ENCODE measurements at places on chromosomes 5 and 9.

GRCh38 chr5:82327941-82328340 is 49.8 kb upstream of the RPS23 start:
- no peak for DNase-seq

DNA sequence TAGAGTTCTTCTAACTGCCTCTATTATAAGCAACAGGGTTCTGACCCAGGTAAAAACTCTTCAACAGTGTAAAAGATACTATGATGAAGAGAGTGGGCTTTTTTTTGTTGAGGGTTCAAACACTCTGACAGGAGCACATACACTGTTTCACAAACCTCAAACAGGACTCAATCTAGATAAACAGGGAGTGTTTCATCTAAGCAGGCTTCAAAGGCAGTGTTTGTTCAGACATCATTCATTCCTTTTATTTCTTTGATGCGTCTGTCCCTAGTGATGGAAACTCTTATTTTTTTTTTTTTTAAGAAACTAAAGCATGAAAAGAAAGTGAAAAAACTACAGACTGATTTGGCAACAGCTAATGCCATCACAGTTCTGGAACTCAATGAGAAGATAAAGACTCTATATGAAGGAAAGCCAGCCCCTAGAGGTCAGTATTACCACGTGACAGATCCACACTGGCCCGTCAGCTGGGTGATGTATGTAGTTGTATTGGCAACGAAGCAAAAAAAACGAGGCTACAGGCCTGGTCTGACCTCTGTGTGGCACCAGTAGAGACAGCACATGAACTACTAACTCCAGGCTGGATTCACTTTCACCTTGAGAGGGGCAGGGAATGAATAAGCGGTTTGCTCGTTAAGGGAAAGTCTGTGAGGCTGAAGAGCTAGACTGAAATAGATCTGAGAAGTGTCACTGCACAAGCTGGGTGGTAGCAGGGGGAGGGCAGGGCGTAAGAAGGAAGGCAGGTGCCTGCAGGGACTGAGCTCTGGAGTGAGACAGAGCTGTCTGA is 172.2 kb downstream of the CCDC192 start:
- no peak for DNase-seq

DNA sequence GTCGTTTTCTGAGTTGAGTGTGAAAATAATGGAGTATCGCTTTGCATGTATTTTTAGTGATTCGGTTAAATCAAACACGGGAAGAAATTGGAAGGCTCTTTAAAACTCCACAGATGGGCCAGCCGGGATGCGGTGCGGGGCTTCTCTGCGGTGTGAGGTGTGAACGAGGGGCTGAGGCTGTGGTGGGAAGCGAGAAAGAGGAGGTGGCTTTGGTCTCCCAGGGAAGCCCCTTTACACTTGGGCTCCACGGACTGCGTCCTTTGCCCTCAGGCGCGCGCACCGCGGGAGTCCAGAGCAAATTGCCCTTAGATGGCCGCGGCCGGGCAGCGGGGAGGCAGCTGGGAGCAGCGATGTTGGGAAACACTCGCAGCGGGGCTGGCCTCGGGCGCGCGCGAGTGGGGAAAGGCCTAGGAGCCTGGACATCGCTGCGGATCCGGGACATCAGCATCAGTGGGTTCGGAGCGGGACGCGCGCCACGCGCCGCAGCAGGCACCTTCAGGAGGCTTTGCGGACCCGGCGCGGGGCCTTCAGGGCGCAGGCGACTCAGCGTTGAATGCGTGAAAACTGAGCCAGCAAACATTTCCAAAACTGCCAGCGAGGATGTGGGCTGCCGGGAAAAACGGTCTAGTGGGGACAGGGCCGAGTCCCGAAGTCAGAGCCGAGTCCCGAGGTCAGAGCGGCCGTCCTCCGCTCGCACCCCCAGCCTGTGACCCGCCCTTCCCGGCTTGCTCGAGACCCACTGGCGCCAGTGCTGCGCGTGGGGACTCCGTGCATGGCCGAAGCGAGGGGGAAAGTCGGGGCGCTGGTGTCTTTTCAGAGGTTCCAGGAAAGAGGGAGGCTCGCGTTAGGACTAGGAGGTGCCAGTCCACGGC is 6.5 kb downstream of the IRX1 start:
- DNase-seq, result no peak

DNA sequence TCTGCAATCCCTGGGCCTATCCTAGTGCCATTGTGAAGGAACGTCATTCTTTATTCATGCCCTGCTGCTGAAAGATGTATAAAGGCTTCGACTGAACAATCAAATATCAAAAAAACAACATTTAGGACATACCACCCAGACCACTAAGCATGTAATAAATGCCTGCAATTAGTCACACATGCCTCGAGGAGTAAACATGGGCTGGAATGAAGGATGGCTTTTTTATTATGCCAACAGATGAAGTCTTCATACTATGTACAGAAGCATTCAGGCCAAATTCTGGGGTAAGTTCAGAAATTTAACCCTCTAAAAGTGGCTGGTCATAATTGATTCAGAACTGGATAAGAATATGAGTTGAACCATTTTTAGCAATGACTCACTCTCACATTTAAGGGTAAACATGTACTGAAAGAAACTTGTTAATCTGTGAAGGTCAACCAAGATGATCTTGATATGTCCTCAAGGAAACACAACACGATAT is 38.1 kb downstream of the FAM240B start:
- no peak for DNase-seq

GRCh38 chr9:131090025-131090787 is 6.1 kb upstream of the AIF1L start:
- no peak for DNase-seq

- DNase-seq, result peak; percentile 56
Measured at GRCh38 chr5:174419540-174420132, 304.7 kb upstream of the MSX2 start.

DNA sequence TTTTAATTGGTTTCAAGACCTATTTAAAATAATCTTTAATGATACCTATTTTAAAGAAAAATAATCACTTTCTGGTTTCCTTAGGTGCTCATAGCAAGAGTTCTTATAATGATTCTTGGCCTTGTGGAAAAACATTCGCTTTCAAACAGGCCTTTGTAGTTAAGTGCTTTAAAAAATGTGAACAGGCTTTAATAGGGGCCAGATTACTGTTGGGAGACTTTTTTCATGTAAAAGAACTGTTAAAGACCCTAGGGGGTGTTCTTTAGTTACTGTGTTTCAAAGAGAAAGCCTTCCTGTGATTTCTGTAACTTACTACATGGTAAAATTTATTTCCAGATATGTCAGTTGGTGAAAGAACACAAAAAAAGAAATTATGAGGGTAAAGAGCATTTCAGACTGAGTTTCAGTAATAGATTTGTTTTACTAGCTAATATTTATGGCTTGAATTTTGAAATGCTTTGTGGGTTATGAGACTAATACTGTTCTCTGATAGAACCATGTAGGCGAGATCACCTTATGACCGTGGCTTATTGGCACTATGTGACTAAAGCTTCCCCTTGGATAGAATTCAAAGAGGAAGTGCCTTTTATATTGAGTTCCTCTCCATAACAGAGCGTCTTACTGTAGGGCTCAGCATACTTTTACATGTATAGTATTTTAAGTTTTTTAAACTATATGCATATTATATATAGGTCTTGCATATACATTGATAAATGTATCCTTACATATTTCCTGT is 70.7 kb downstream of the CSNK1G3 start:
- no peak for DNase-seq

DNA sequence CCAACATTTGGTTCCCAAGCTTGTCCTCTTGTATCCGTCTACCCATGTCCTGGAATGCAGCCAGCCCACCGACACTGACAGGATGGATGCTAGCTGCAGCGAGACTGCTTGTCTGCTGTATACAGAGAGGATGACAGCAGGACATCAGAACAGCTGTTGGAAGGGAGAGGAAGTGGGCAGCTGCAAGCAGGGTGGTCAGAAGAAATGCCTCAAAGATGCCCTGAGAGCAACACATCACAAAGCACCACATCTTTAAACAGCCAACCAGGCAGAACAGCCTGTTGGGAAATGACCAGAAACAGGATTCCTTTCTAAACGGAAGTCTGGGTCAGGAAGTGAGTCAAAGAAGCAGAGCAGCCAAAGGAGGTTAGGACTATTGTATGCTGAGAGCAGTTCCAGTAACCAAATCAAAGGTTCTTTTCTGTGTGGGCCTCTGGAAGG is 219.1 kb downstream of the NDUFS4 start:
- DNase-seq, result no peak

- DNase-seq, result no peak
Measured at GRCh38 chr5:3595006-3595961, at the start of gene IRX1. Gene IRX1, plus strand, starts transcription at chr5:3595832. Its CDS starts 274 bp downstream, at chr5:3596106.

GRCh38 chr9:4857163-4857810 is 64.5 kb downstream of the RCL1 start:
- no peak for DNase-seq

DNA sequence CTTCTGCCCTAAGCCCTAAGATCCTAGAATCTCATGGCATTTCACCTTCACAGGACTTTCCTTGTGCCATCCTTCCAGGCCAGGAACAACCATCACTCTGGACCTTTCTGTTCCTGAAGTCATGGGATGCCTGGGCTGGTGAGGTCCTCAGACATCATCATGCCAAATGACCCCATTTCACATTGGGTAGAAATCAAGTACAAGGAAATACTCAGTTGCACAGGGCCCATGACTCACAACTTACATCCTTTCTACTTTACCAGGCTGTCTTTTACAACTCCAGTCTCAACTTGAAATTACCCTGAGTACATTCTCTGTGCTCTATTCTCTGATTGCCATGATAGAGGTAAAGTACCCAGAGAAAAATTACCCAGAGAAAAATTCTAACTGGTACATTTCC is 167.1 kb downstream of the PIK3R1 start:
- DNase-seq, result no peak

GRCh38 chr5:149432376-149432775 is 53.3 kb upstream of the IL17B start:
- DNase-seq, result no peak

GRCh38 chr9:21817176-21817575 is 14.7 kb downstream of the MTAP start:
- no peak for DNase-seq

GRCh38 chr5:72179816-72180440 is 72.7 kb downstream of the MAP1B start:
- no peak for DNase-seq

Data from germinal center (tissue), 1 donor.